ENCODE measurements at places on chromosomes 5 and 9.
A peak's percentile ranks its signal among the peaks of the same experiment; 100 is the strongest.

DNA sequence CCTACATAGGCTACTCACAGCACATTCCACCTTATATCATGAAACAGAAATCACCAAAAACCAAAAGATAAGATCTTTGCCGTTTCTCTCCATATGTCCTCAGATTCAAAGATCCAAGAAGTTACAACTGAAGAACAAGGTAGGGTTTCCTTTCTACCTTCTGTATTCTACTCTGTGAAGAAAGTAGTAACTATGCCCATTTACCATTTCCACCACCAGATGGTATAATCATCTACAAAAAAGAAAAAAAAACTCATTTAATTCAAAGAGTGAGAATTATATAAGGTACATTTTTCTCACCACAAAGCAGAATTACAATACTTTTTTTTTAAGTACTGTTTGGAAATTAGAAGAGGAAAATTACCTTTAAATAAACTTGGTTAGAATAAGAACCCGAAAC is 172.6 kb upstream of the PTGER4 start:
- DNase-seq, result no peak

- no peak for DNase-seq
Observed at GRCh38 chr9:35116539-35116897, 856 bp upstream of the ATOSB start.

DNA sequence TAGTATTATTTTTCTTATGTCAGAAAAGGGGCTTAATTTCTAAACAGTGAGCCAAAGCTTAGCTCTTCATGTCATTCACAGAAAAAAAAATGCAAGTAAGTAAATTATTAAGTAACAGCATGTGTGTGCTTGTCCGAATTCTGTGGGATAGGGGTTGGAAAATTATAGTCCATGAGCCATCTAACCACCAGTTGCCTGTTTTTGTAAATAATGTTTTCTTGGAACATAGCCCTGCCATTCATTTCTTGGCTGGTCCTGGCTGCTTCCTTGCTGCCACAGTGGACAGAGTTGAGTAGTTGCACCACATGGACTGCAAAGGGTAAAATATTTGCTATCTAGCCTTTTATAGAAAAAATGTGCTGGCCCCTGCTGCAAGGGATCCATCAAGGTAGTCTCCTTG is 513.7 kb upstream of the WWC1 start:
- DNase-seq, result no peak

DNA sequence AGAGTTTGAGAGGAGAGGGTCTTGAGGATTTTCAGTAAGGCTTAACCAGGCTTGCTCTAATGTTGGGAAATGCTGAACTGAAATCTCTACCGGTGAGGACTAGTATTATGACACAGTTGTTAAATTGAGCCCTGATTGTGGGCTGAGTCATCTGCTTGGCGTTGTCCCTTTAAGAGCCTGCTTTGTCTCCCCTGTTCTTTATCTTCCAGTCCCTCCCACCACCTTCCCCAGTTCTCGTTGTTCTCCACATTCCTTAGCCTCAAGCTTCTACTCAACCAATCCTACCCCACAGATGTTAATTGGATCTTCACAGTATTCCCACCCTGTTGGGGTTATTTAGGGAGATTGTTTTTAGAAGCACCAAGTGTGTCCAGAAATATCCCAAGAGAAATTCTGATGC is 57.6 kb downstream of the ANKRD55 start:
- peak; percentile 55 for DNase-seq

DNA sequence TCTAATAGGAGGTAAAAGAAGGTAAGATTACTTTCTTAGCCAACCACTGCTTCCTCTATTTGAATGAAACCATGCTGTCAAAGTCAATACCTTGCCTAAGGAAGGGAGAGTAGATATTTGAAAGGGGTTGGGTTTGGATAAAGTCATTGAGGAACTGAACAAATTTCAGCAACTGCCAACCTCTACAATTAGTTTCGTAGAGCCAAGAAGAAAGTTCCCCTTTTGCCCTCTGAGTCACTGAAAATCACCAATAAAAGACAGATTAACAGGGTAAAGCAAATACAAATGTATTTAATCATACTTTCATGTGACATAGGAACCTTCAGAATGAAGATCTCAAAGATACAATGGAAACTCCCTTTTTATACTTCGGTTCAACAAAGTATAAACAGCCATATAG is 615.7 kb downstream of the GABRG2 start:
- no peak for DNase-seq

DNA sequence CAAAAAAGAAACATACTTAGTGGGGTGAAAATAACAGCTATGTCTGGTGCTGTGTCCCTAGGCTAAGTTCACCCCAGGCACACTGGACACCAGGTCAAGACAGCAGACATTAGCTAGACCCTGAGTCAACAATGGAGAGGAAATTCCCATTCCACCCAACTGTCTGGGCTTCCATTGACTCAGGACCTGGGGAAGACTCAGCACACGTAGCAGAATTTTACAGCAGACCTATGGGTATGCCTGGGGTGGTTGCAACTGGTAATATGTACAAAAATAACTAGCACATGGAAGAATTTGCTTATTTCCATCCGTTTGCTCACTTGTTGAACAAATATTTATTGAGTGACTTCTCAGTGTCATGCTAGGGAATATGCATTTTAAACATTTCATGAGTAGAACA is 117.0 kb downstream of the GAS1 start:
- DNase-seq, result no peak

DNA sequence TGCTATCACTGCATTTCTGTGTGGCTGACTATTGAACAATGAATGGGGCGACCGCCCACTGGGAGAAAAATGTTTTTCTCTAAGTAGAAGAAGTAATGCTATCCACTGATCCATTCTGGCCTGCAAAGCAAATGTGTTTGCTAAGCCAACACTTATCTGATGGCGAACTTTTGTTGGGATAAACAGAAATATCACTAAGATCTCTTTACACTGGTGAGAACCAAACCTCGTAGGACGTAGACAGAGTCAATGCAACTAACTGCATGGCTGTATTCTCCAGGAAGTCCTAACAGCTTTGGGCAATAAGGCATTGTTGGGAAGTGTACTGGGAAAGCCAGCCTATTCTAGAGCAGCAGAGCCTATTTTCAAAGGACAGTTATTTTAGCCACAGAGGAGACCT is 77.7 kb downstream of the ANKH start:
- no peak for DNase-seq

DNA sequence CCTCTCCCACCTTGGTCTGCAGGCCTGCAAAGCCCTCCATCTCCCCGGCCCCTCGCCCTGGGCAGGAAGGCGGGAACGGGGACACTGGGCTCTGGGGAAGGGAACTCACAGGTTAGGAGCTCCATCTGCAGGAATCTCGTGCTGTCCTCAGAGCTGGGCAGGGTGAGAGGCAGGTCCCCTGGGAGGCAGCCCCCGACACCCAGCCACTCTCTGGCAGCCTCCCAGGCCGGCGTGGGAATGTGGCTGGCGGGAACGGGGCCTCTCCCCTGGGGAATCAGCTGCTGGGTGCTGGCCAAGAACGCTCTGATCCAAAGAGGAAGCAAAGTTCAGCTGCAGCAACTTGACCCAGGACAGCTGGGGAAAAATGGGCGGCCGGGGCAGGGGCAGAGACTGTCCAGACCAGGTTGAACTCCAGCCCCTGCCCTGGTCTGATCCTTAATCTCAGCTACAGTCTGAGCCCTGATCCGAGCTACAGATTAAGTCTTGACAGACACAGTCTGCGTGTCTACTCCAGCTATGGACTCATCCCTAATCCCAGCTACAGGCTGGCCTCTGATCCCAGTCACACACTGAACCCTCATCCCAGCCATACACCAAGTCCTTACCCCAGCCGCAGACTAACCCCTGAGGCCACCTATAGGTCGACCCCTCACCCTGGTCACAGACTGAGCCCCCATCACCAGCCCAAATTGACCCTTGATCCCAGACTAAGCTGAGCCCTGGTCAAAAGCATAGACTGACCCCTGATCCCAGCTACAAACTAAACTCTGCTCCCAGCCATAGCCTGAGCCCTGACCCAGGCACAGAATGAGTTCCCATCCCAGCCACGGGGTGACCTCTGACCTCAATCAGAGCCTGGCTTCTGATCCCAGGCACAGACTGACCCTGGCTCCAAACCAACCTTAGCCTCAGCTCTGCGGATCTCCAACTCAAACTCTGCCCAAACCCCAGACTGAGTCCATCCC is 37.3 kb upstream of the EGFL7 start:
- peak; percentile 95 for DNase-seq

- DNase-seq, result no peak
Observed at GRCh38 chr5:6732634-6733410, 19.6 kb downstream of the TENT4A start.

DNA sequence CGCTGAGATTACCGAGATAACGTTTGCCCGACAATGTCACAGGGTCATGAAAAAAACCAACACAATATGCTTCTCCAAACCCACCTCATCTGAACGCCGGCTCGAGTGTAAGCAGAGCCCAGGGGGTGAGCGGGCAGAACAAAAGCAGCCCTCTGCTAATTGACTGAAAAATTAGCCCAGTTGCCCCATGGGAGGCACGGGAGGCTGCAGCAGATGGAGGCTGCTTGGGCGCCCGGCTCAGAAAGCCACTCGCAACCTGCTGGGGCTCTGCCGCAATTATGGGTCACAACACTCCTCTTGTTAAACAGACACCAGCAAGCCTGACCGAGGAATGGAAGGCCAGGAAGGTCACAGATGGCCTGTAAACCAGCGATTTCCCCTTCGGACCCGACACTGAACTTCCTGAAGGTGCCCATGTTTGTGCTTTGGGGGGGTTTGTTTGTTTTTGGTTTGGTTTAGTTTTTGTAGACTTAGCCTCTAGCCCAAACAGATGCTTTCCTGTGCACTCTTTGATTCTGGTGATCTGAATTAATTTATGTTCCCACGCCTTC is 104.6 kb upstream of the IRX1 start:
- no peak for DNase-seq

- DNase-seq, result no peak
Observed at GRCh38 chr5:73214996-73215395, 42.0 kb downstream of the TMEM174 start.

DNA sequence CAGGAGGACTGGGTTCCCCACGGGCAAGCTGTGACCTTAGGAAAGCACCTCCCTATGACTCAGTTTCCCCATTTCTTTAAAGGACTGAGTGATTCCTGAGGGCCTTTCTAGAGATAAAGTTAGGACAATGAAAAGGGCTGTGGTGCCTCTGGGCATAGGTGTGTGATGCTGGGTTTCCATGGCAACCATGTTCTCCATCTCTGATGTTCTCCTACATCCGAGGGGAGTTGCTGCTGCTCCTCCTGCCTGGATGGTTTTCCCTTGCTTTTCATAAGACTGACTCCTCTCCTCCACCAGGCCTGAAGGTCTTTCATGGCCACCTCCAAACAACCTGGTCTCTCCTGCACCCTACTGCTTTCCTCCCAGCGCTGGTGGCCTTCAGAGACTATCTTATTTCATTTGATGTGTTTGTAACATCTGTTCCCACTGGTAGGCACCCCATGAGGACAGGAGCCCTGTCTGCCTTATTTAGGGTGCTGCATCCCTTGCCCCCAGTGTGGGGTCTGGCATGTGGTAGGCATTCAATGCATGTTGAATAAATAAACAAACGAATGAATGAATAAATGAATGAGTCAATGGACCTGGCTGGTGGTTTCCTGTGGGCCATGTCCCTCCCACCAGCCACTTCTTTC is 112.2 kb upstream of the HAND1 start:
- no peak for DNase-seq

DNA sequence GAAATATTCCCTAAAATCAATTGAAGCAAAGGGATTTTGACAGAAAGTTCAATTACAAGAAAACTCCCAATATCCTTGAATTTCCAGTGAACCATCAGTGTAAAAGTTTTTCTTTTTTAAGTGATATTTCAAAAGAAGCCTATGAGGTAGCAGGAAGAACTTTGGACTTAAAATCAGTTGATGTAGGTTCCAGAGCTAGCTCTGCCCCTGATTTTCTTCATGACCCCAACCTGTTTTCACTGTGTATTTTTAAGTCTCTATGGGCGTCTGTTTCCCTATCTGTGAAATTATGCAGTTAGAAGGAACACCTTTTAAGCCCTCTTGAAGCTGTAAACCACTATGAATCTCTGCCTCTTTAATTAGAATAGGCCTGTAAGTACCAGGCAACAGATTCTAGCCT is 66.2 kb upstream of the SLC1A1 start:
- no peak for DNase-seq

- DNase-seq, result no peak
Observed at GRCh38 chr9:9719373-9720112, 893.3 kb downstream of the PTPRD start.

- DNase-seq, result no peak
Observed at GRCh38 chr9:85178474-85178873, 508.9 kb downstream of the NTRK2 start.

- no peak for DNase-seq
Observed at GRCh38 chr9:105438141-105438806, 9.6 kb upstream of the FSD1L start.

DNA sequence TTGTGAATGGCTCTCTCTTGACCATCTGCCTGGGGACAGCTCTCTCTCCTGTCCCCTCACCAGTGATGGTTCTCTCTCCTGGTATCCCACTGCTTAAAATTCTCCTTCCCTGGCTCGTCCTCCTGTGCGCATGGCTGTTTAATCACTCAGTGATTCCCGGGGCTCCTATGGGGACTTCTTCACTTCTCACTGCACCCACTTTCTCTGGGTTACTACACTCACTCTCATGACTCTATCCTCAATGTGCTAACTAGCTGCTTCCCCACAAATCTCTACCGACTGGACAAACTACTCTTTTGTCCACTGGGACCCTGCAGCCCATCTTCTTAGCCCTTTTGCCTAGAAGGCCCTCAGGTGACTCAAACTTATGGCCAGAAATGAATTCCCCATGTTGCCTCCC is 89.1 kb upstream of the TBC1D2 start:
- DNase-seq, result no peak

- DNase-seq, result no peak
Observed at GRCh38 chr5:67019065-67019845, 177.3 kb downstream of the CD180 start.

- DNase-seq, result peak; percentile 89
Observed at GRCh38 chr5:78509884-78510769, 138.4 kb downstream of the LHFPL2 start.
